ENCODE measurements at places on chromosomes 12 and 14. TPM values are rescaled to one million over a fixed set of nuclear protein-coding genes. Genes with fewer than 3 reads are reported as not detected.

DNA sequence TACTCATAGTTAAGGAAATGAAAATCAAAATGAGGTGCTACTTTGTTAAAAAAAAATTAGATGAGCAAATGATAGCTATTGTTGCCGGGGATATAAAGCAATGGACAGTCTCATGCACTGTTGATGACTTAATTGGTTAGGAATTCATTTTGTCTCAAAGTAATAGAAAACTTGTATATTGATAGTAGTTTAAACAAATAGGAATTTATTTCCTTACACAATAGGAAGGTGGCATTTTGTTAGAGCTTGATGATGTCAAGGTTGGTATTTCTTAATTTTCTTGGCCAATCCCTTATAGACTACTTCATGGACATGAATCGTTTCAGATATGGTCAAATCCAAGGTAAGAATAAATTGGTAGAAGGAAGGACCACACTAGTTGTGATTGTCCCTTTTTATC lies 7.8 kb downstream of the PRPF39 start:
- DNase-seq, result no peak
- no peaks in the 10 kb centered on the region for H3K4me1 ChIP-seq
- no peak overlapping the region for H3K27ac ChIP-seq

DNA sequence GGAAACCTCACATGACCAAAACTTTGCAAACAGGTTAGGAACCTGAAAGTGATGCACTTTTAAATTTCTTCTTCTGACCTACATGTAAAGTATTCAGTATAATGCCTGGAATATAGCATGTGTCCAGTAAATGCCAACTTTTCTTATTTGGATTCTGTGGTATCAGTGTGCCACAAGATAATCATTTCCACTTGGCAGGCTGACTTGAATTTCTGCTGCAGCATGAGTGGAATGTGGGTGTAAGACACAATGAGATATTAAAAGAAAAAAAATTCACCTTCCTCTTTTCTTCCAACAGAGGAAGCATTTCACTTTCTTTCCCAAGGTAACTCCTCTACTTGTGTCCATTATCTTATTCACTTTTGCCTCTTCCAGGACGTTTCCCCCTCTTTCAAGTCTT lies 141.9 kb upstream of the PRKD1 start:
- no peaks in the 10 kb centered on the region for H3K4me1 ChIP-seq
- no peaks in the 10 kb centered on the region for H3K36me3 ChIP-seq
- H3K27ac ChIP-seq, result no peak overlapping the region
- no peak for DNase-seq

GRCh38 chr12:115233891-115234543 lies 550.0 kb upstream of the TBX3 start:
- no peaks in the 10 kb centered on the region for H3K27me3 ChIP-seq
- no peaks in the 10 kb centered on the region for H3K36me3 ChIP-seq
- DNase-seq, result no peak
- H3K4me1 ChIP-seq, result no peaks in the 10 kb centered on the region

DNA sequence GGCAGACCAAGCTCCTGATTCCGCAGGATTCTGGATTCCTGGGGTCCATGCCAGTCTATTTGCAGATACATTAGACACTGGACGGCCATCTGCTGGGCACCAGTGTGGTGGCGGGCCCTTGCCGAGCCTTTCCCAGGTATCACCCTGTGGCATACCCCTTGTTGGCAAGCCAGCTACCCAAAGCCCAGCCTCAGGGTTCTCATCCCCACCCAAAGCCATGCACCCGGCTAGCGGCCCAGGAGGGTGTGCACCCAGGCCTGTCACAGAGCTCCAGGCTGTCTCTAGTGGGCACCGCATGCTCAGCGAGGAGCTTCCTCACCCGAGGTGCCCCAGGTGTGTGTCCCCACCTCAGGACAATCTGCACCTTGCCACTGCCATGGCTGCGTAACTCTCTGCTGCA lies 13.7 kb downstream of the MMAB start:
- no peak overlapping the region for H3K4me3 ChIP-seq
- H3K4me1 ChIP-seq, result no peaks in the 10 kb centered on the region

DNA sequence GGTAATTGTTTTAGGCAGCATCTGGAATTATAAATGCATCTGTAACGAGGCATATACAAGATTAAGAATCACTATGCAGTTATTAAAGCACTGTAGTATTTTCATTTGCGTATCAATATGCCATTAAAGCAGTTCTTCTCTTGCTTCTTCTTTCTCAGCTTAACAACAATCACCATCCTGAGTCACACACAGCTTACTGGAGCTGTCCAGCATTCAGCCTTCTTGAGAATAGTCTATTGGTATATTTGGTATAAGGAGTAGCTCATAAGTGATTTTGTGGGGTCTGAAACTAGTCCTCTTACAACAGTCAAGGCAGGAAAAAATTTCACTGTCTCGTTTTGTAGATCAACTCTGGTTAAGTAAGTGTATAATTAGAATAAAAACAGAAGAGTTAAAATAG lies 523.0 kb upstream of the FOXG1 start:
- DNase-seq, result no peak
- no peak overlapping the region for H3K27ac ChIP-seq
- H3K27me3 ChIP-seq, result no peaks in the 10 kb centered on the region
- H3K4me3 ChIP-seq, result no peak overlapping the region
- H3K36me3 ChIP-seq, result no peaks in the 10 kb centered on the region
- H3K4me1 ChIP-seq, result no peaks in the 10 kb centered on the region

DNA sequence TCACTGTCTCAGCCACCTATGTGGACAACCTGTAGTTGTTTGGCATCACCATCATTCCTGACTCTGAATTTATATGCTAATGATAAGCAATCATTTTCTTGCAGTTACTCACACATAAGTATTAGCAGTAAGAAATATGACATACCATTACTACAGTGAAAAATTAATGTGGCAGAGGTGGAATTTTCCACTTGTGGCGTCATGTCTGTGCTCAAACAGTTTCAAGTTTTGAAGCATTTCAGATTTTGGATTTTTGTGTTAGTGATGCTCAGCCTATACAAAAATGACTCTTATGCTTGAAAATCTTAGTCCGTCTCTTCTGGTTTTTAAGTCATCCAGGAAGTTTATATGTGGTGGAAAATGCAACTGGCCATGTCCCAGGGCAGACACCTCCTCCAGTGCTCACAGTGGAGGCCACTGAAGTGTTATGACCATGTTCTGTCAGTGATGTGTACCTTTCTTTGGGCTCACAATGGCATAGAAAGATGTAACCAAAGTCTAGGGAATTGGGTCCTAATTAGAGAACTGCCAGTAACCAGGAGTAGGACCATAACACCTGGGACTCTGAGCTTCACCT lies 220.6 kb downstream of the SYT1 start:
- H3K4me3 ChIP-seq, result no peak overlapping the region
- no peaks in the 10 kb centered on the region for H3K36me3 ChIP-seq
- no peaks in the 10 kb centered on the region for H3K4me1 ChIP-seq
- H3K27me3 ChIP-seq, result no peaks in the 10 kb centered on the region

DNA sequence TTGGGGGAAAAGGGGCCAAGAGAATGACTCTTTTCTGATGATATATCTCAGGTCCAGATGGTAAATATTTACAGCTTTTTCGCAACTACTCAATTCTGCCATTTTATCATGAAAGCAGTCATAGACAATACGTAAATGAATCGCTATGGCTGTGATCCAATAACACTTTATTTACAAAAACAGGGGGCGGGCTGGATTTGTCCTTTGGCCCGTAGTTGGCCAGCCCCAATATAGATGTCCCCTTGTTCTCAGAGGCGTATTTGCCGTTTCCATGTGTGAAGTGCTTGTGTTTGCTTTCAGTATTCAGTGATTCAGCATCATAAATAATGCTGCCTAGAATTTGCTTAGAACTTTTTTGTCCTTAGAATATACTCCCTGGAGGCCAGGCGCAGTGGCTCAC lies 77.2 kb downstream of the CCDC92 start:
- H3K27me3 ChIP-seq, result peaks cover 6% of the 10 kb centered on the region
- no peak overlapping the region for H3K27ac ChIP-seq
- DNase-seq, result no peak
- H3K4me3 ChIP-seq, result no peak overlapping the region
- no peaks in the 10 kb centered on the region for H3K36me3 ChIP-seq
- H3K4me1 ChIP-seq, result peaks cover 3% of the 10 kb centered on the region

DNA sequence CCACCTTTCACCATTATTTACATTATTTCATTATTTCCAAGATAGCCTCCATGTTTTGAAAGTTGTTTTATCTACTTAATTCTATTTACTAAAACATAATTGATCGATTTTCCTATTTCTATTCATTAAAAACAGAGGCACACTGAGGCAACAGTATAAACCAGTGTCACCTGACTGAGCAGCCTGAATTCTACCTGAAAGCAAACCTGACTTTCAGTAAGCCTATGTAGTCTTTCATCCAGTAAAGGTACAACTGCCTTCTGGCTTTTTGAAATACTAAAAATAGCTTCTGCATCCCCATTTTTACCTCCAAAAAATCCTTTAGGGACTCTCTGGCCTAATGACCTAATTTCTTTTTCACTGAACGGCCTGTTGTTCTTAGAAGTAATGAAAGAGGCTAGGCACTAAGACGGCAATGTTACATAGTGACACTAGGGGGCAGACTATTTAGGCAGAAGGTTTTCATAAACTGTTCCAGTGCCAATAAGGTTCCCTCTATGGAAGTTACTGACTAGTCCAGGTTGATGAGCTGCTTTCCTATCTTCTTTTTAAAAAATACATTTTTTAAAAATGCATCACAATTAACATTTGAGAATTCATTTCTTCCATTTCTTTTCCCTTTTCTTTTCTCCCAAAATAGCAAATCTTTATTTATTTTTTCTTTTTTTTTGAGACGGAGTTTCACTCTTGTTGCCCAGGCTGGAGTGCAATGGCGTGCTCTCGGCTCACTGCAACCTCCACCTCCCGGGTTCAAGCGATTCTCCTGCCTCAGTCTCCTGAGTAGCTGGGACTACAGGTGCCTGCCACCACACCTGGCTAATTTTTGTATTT lies 17.5 kb downstream of the ANAPC5 start:
- peak; percentile 28 for DNase-seq
- H3K4me3 ChIP-seq, result no peak overlapping the region
- H3K4me1 ChIP-seq, result no peaks in the 10 kb centered on the region
- H3K36me3 ChIP-seq, result peaks cover 82% of the 10 kb centered on the region

DNA sequence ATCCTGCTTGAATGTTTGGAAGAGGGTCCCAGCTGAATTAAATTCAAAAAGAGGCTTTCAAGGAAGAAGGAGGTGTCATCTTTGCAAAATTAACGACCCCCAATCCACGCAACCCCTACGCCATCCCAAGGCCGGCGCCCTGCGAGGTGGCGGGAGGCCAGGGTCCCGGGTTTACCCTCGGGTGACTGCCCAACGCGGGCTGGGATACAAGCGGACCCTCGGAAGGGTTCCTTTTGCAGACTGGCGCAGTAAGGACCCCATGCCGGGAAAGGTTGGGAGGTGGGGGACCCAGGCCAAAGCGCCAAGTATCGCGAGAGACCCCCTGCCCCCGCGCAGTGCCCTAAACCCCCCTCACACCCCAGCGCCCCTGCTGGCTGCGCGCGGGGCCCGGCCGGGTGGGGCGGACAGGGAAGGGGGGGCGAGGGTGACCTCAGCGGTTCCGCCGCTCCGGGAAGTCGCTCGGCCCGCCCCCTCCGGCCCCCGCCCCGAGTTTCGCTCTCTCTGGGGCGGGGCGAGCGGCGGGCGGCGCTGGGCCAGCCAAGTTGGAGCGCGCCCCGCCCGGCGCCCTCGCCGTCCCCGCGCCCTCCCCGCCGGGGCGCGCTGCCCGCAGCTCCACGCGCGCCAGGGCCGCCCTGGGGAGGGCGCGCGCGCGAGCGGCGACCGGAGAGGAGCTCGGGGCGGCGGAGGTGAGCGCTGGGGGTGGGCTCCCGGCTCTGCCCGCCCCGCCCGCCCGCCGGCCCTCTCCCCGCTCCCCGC lies 708 bp upstream of the ZBTB42 start:
- peaks cover 17% of the 10 kb centered on the region for H3K27me3 ChIP-seq
- peak; percentile 78 for DNase-seq
- H3K27ac ChIP-seq, result peak overlapping the region; percentile 30
- H3K4me3 ChIP-seq, result peak overlapping the region; percentile 78
- H3K36me3 ChIP-seq, result no peaks in the 10 kb centered on the region

- DNase-seq, result no peak
- peak overlapping the region; percentile 67 for H3K4me3 ChIP-seq
- H3K4me1 ChIP-seq, result peaks cover 2% of the 10 kb centered on the region
- no peak overlapping the region for H3K27ac ChIP-seq
- H3K36me3 ChIP-seq, result peaks cover 3% of the 10 kb centered on the region
Measured at GRCh38 chr12:112908548-112908947, 1.8 kb downstream of the OAS1 start.

DNA sequence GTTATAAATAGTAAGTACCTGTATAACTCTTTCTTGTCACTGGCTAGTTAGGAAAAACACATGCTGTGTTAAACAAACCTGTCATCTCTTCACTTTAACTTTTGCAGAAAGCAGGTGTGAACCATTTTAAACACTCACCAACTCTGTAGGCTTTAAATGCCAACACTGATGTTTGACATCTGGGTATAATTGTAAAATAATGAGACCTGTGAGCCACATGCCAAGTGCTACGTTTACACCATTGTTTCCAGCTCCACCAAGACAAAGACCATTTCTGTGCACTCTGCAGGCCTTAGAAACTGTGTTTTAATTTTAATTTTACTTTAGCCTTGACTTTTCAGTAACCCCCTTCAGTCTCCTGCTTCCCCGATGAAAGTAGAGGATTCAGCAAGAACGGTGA lies 11.0 kb downstream of the TPH2 start:
- H3K4me3 ChIP-seq, result no peak overlapping the region
- no peaks in the 10 kb centered on the region for H3K36me3 ChIP-seq
- no peak for DNase-seq

Gene POTEM
- not detected for polyA plus RNA-seq

DNA sequence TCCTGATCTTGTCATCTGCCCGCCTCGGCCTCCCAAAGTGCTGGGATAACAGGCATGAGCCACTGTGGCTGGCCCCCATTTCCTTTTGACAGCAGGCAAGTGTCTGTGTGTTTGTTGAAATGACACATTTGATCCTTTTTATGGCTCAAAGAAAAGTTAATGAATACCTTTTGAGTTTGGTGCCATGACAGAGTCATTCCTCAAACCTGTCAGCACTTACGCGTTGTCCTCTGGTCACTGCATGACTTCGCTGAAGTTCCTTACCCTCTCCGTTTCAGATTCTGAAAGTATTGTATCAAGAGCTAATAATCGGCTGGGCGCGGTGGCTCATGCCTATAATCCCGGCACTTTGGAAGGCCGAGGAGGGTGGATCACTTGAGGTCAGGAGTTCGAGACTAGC lies 32.4 kb downstream of the NEMF start:
- no peak overlapping the region for H3K4me3 ChIP-seq
- H3K27me3 ChIP-seq, result no peaks in the 10 kb centered on the region
- H3K27ac ChIP-seq, result no peak overlapping the region
- H3K4me1 ChIP-seq, result no peaks in the 10 kb centered on the region
- no peak for DNase-seq
- H3K36me3 ChIP-seq, result peaks cover 39% of the 10 kb centered on the region

Gene PRH2
- 1.1 TPM for polyA plus RNA-seq

- no peak for DNase-seq
- H3K27ac ChIP-seq, result no peak overlapping the region
- no peaks in the 10 kb centered on the region for H3K36me3 ChIP-seq
- no peaks in the 10 kb centered on the region for H3K27me3 ChIP-seq
- H3K4me1 ChIP-seq, result no peaks in the 10 kb centered on the region
Measured at GRCh38 chr14:101184572-101184971, 281.1 kb upstream of the RTL1 start.

Gene DBX2
- not detected for polyA plus RNA-seq

Data from thymus (tissue), 14 donors.